ENCODE measurements at places on chromosomes 6 and 20.
A peak's percentile ranks its signal among the peaks of the same experiment; 100 is the strongest.

- H3K27ac ChIP-seq: no peak overlapping the region
- no peak overlapping the region for H3K4me3 ChIP-seq
- no peaks in the 10 kb centered on the region for H3K27me3 ChIP-seq
- H3K36me3 ChIP-seq: no peaks in the 10 kb centered on the region
- no peaks in the 10 kb centered on the region for H3K4me1 ChIP-seq
These were observed 164.3 kb downstream of the RFPL4B start for GRCh38 chr6:112511441-112511840.

- no peaks in the 10 kb centered on the region for H3K4me1 ChIP-seq
- no peak overlapping the region for H3K27ac ChIP-seq
- no peak overlapping the region for H3K4me3 ChIP-seq
- H3K36me3 ChIP-seq: no peaks in the 10 kb centered on the region
- DNase-seq: no peak
These were observed 180.5 kb downstream of the IBTK start for GRCh38 chr6:82066991-82067411.

DNA sequence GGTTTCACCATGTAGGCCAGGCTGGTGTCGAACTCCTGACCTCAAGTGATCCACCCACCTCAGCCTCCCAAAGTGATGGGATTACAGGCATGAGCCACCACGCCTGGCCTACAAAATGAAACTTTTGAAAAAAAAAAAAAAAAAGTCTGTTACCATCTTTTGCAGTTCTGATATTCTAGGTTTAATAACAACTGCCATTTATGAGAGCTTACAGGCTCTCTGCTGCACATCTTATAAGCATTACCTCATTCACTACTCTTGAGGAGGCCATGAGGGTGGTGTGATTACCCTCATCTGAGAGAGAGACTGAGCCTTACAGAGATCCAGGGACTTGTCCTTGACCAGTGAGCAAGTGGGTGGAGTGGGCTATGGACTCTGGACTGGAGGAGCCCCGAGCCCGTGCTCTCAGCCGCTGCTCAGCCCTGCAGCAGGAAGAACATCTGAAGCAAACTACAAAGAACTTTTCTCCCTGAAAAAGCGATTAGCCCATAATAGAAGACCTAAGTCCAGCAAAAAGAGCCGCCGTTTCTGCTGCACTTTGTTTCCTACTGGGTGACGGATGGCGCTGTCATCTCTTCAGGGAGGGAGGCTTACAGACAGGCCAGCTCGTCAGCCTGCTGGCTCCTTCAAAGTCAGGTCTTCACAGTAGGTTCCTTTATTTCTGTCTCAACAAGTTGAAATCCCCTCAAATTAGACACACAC, 119.8 kb upstream of the AKAP12 start:
- no peak overlapping the region for H3K27ac ChIP-seq
- DNase-seq: no peak
- H3K36me3 ChIP-seq: no peaks in the 10 kb centered on the region
- no peaks in the 10 kb centered on the region for H3K4me1 ChIP-seq

DNA sequence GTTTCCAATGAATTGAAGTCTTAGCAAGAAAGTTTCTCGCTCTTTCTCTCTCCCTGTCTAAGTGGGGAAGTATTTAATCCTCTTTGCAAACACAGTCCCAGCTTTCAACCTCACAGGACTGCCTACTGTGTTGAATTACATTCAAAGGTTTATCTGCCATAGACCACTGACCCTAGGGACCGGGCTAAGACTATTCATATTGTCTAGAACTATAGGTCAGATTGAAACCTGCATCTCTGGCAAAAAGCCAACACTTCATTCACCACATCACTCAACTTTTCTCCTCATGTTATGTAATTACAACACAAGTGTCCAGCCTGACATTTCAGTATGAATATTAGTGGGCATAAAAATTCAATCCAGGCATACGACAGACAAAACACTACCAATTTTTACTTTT, 314.7 kb upstream of the RSPO3 start:
- no peak overlapping the region for H3K4me3 ChIP-seq
- H3K36me3 ChIP-seq: no peaks in the 10 kb centered on the region
- no peaks in the 10 kb centered on the region for H3K27me3 ChIP-seq

- no peak overlapping the region for H3K27ac ChIP-seq
- no peaks in the 10 kb centered on the region for H3K36me3 ChIP-seq
- H3K4me3 ChIP-seq: no peak overlapping the region
- no peaks in the 10 kb centered on the region for H3K4me1 ChIP-seq
These were observed 33.3 kb downstream of the IRF4 start for GRCh38 chr6:424741-425417.

- no peaks in the 10 kb centered on the region for H3K36me3 ChIP-seq
- H3K4me1 ChIP-seq: no peaks in the 10 kb centered on the region
- no peaks in the 10 kb centered on the region for H3K27me3 ChIP-seq
- H3K27ac ChIP-seq: no peak overlapping the region
- no peak overlapping the region for H3K4me3 ChIP-seq
These were observed 171.1 kb downstream of the KIF6 start for GRCh38 chr6:39553860-39554802.

GRCh38 chr6:32129297-32130088, 595 bp downstream of the FKBPL start:
- no peak for DNase-seq
- H3K27ac ChIP-seq: peak overlapping the region; percentile 39
- no peaks in the 10 kb centered on the region for H3K27me3 ChIP-seq
- H3K4me3 ChIP-seq: peak overlapping the region; percentile 88
- H3K36me3 ChIP-seq: no peaks in the 10 kb centered on the region

- DNase-seq: no peak
- H3K36me3 ChIP-seq: no peaks in the 10 kb centered on the region
- no peaks in the 10 kb centered on the region for H3K4me1 ChIP-seq
- no peak overlapping the region for H3K4me3 ChIP-seq
These were observed 41.0 kb downstream of the AKIRIN2 start for GRCh38 chr6:87661016-87661415.

DNA sequence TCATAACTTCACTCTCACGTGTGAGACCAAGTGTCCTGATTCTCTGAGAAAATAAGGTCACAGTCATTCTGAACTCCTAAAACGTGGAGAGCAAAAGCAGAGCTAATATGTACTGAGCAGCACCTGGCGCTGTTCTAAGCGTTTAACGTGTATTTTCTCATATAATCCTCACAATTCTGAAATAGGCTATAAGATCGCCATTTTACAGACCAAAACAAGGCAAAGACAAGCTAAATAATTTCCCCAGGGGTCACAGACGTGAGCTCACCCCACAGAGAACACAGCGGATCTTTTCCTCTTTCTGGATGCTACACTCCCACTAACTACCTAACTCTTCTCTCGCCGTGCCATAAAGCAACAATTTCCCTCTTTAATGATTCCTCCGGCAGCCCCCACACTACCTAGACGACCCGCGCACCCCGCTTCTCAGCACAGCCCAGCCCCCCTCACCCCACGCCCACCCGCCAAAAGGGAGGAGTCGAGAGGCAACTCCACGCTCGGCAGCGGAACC, 636 bp downstream of the SUPT3H start:
- no peaks in the 10 kb centered on the region for H3K36me3 ChIP-seq
- peak overlapping the region; percentile 95 for H3K27ac ChIP-seq
- H3K4me1 ChIP-seq: no peaks in the 10 kb centered on the region
- no peaks in the 10 kb centered on the region for H3K27me3 ChIP-seq

GRCh38 chr20:45008521-45009049, 42.3 kb downstream of the STK4 start:
- H3K27me3 ChIP-seq: no peaks in the 10 kb centered on the region
- H3K27ac ChIP-seq: no peak overlapping the region
- H3K4me1 ChIP-seq: no peaks in the 10 kb centered on the region
- no peaks in the 10 kb centered on the region for H3K36me3 ChIP-seq
- H3K4me3 ChIP-seq: no peak overlapping the region

DNA sequence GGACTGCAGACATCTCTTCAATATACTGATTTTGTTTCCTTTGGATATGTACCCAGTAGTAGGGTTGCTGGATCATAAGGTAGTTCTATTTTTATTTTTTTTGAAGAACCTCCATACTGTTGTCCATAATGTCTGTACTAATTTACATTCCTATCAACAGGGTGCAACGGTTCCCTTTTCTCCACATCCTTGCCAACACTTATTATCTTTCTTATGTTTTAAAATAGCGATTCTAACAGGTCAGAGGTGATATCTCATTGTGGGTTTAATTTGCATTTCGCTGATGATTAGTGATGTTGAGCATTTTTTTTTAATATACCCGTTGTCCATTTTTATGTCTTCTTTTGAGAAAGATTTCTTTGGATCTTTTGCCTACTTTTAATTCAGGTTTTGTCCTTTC, 2.0 kb upstream of the TP53RK start:
- DNase-seq: no peak
- H3K27me3 ChIP-seq: no peaks in the 10 kb centered on the region
- no peaks in the 10 kb centered on the region for H3K36me3 ChIP-seq
- no peak overlapping the region for H3K27ac ChIP-seq
- H3K4me3 ChIP-seq: no peak overlapping the region

DNA sequence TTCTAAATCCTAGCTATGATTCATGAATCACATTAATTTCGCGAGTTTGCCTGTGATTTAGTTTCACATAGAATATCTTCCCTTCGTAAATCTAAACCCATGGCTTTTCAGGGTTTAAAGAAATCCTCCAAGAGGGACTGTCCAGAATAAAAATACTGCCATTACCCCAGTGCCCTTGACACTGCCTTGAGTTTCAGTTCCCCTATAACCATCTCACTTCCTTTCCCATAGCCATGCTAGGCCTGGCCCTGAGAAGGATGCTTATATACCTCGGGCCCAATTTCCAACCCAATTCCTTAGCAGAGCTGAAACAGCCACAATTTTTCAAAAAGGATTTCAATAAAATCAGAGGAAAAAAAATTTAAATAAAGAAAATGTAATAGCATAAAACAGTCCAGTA, 697.3 kb downstream of the FRK start:
- H3K36me3 ChIP-seq: no peaks in the 10 kb centered on the region
- H3K27me3 ChIP-seq: no peaks in the 10 kb centered on the region
- H3K4me1 ChIP-seq: no peaks in the 10 kb centered on the region

DNA sequence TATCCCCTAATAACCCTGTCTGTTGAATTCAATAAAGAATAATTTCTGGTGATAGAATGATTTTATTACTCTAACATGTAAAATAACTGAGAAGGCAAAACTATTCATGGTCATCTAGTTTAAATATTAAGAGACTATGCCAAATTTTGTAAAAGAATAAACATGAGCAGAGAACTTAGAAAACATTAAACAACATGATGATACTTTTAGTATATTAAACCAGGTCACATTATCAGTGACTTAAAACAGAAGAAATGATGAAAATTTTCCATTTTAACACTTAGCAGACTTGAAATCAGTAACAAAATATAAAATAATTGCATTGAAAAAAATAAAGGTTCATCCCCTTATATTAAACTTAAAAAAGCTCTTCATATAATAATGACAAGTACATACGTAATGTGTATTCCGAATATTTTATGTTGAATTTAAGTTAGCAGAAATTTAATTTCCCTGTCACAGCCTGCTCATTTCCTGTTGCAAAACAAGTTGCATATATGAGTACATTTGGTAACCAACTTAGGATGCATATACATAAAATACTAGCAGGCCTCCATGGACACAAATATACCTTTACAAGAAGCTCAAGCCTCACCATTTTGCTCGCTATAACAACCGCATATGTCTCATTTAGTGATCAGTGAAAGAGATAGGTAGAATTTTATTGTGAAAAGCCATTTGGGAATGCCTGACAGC, 40.6 kb downstream of the DTNBP1 start:
- no peak for DNase-seq
- peaks cover 3% of the 10 kb centered on the region for H3K4me1 ChIP-seq
- no peaks in the 10 kb centered on the region for H3K27me3 ChIP-seq
- H3K27ac ChIP-seq: no peak overlapping the region
- no peaks in the 10 kb centered on the region for H3K36me3 ChIP-seq

GRCh38 chr6:151690768-151691562, 116.5 kb upstream of the ESR1 start:
- no peak overlapping the region for H3K4me3 ChIP-seq
- H3K4me1 ChIP-seq: no peaks in the 10 kb centered on the region
- H3K27ac ChIP-seq: no peak overlapping the region
- no peaks in the 10 kb centered on the region for H3K36me3 ChIP-seq
- no peaks in the 10 kb centered on the region for H3K27me3 ChIP-seq

DNA sequence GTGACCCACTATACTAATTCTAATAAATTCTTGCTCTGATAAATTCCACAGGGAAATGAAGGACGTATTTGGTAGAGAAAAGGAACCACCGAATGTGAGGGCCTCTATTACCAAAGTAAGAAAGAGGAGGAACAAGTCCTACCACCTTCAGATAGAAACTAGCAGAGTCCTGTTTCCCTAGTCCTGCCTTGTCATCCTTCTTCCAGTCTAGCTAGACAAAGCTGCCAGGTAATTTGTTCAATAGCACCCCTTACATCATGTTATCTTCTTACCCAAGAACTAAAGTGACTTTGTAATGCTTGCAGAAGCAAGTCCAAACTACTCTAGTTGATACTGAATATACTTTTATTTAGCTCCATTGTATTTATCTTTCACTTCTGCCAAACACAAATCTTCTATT, 29.3 kb upstream of the FAM83B start:
- H3K27ac ChIP-seq: no peak overlapping the region
- H3K36me3 ChIP-seq: no peaks in the 10 kb centered on the region
- no peak overlapping the region for H3K4me3 ChIP-seq
- DNase-seq: no peak
- no peaks in the 10 kb centered on the region for H3K27me3 ChIP-seq

DNA sequence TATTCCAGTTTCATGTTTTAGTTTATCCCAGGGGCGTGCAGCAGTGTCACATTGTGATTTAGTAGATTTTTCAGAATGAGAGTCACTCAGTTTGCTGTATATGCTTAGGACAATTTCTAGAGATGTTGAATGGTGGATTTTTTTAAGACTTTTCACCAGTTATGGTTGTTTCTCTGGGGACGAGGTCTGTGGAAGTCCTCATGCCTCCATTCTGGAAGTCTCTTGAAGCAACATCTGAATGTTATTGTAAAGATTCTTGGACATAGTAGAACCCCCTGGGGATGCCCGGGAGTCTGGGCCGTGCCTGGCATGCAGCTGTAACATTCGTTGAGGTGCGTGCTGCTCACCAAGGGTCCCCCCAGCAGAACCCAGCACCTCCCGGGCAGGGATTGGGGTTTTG, 341.5 kb downstream of the CDH4 start:
- H3K4me1 ChIP-seq: peaks cover 3% of the 10 kb centered on the region
- DNase-seq: no peak
- no peak overlapping the region for H3K27ac ChIP-seq
- H3K27me3 ChIP-seq: no peaks in the 10 kb centered on the region

DNA sequence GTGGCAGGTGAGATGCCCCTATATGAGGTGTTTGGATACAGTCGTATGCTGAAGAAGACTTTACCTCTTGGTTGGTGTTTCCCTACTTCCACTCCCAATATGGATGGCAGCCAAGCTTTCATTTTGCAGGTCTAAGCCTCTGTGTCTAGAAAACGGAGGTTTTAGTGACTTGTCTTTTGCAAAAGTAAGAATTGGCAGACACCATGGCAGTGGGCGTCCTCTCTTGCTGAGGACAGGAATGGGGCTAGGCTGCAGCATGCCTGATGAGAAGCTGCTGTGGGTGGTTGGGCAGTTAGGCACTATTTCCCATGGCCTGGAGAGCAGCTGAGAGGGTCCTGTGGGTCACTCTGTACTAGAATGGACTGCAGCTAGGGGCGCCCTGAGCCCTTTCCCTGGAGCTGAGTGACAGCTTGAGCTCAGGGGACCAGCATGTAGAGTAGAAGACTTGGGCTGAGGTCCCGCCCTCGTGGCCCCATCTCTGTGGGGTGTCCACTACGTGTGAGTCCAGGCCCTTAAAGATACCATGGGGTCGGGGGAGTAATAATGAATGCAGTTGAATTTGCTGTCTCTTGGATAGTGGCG, 127.4 kb downstream of the CDH26 start:
- DNase-seq: peak; percentile 32
- H3K4me1 ChIP-seq: no peaks in the 10 kb centered on the region
- H3K36me3 ChIP-seq: no peaks in the 10 kb centered on the region
- no peak overlapping the region for H3K4me3 ChIP-seq
- no peak overlapping the region for H3K27ac ChIP-seq

- no peaks in the 10 kb centered on the region for H3K27me3 ChIP-seq
- H3K36me3 ChIP-seq: no peaks in the 10 kb centered on the region
- peak; percentile 23 for DNase-seq
- no peak overlapping the region for H3K27ac ChIP-seq
- no peak overlapping the region for H3K4me3 ChIP-seq
These were observed 1075.5 kb downstream of the KHDRBS2 start for GRCh38 chr6:61210549-61210948.
